NT2/D1 (cell line): ENCODE measurements at places on chromosomes 16 and 17.

- DNase-seq, result no peak
Observed at GRCh38 chr16:28883221-28883996, 5.1 kb downstream of the ATP2A1 start.

DNA sequence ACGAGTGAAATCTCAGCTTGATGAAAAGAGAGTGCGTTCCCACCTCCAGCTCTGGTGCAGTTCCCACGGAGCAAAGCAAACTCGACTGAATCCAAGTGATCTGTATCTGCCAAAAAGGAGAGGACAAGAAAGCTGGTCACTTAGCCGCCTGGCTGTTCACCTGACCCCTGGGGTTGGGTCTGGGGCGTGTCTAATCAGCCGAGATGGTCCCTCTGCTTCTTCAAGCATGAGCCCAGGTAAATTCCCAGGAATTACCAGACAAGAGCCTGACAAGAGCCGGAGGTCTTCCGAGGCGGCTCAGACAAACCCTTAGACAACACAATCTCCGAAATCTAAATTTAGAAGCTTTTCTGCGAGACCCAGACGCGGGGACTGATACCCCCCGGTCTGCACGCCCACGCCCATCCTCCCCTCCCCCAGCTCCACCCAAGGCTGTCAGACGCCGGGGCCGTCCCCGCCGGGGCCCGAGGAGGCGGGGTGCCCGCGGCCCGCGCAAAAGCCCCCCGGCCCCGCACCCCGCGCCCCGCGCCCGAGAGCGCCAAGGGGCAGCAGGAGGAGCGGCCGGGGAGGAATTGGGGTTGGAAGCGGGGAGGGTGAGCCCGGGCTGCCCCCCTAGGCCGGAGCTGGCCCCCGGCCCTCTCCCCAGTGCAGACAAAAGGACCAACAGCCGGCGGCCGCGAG, 674 bp downstream of the ZNF821 start:
- DNase-seq, result no peak

GRCh38 chr16:2278956-2279800, 11.3 kb upstream of the RNPS1 start:
- no peak for DNase-seq

GRCh38 chr17:5526821-5527598, 40.6 kb downstream of the MIS12 start:
- no peak for DNase-seq

DNA sequence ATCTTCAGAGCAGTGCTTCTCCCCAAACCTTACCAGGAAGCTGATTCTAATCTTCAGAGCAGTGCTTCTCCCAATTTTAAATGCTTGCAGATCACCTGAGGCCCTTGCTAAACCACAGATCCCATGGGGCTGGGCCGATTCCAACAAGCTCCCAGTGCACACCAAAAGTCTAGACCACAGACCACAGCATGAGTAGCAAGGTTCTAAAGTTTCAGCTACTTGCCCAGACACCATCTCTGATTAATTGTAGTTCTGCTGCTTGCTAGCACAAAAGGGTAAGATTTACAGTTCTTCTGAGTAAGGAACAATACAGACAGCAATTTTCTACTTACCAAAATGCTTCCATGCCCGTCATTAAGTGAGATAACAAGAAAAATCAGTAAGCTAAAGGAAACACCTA, 12.2 kb downstream of the CLEC3A start:
- DNase-seq, result no peak

DNA sequence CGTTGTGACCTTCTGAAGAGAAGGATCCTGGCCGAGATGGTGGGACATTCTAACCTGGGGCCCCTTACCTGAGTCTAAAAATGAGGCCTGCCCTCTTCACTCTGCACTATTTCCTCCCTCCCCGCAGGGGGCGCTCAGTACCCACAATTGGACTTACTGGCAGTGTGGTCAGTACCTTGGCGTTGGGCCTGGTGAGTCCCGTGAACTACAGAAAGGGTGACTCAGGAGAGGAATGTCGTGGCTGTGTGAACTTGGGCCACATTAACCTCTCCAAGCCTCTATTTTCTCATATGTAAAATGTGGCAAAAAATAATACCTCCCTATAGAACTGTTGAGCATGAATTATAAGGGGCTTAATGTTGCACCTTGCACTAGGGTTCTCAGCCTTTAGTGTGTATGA, 3.9 kb downstream of the RSAD1 start:
- peak; percentile 61 for DNase-seq

GRCh38 chr16:67101311-67102082, 8.2 kb upstream of the PHAF1 start:
- DNase-seq, result no peak

- no peak for DNase-seq
Observed at GRCh38 chr17:53736516-53737240, 86.0 kb upstream of the KIF2B start.

GRCh38 chr17:60730273-60730672, 52.6 kb downstream of the BCAS3 start:
- no peak for DNase-seq
